ENCODE measurements at places on chromosomes 1 and 21.

DNA sequence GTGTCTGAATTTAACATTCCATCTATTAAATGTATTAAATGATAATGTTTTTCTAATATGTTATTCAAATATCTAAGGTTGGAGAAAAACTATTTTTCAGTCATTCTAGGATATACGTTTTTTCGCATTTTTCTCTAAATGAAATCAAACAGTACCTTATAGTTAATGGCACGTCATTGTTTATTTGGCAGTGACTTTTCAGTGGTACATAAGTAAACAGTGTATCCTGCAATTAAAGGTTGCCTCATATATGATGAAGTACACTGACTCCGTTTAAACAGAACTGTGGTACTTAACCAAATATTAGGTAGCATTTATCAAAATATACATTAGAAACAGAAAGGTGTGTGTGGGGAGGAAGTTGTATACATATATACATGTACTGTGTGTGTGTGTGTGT, 79.2 kb downstream of the EPS15 start:
- no peak overlapping the region for H3K4me3 ChIP-seq
- H3K27ac ChIP-seq = no peak overlapping the region
- no peak for DNase-seq
- H3K27me3 ChIP-seq = no peaks in the 10 kb centered on the region

DNA sequence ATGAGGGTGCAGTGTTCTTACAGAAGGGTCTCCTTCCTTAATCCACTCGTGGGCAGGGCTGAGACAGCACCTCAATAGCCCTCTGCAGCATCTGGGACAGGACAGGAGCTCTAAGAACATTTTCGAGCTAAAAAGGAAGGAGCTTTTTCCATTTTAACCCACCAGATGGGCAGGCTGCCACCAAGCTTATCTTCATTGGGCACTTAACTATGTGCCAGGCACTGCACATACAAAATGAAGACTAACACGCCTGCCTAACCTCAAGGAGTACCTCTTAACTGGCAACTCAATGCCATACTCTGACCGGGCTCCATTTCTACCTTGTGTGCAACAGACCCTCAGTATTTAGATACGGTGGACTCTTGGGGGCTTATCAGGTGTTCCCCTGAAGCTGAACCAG, 48.2 kb downstream of the SSBP3 start:
- H3K4me3 ChIP-seq = no peak overlapping the region
- H3K27ac ChIP-seq = no peak overlapping the region
- peaks cover 5% of the 10 kb centered on the region for H3K36me3 ChIP-seq
- peaks cover 29% of the 10 kb centered on the region for H3K4me1 ChIP-seq
- no peaks in the 10 kb centered on the region for H3K27me3 ChIP-seq
- DNase-seq = no peak

GRCh38 chr1:38775175-38775845, 84.3 kb downstream of the RRAGC start:
- H3K27ac ChIP-seq = no peak overlapping the region
- DNase-seq = no peak
- peaks cover 12% of the 10 kb centered on the region for H3K27me3 ChIP-seq
- no peaks in the 10 kb centered on the region for H3K36me3 ChIP-seq
- no peak overlapping the region for H3K4me3 ChIP-seq
- no peaks in the 10 kb centered on the region for H3K4me1 ChIP-seq

- peaks cover 8% of the 10 kb centered on the region for H3K27me3 ChIP-seq
- no peaks in the 10 kb centered on the region for H3K36me3 ChIP-seq
- no peak for DNase-seq
- no peak overlapping the region for H3K27ac ChIP-seq
- no peak overlapping the region for H3K4me3 ChIP-seq
Measured at GRCh38 chr1:247848346-247848745, 6.7 kb upstream of the OR11L1 start.

GRCh38 chr1:193451001-193451400, 264.6 kb upstream of the B3GALT2 start:
- peaks cover 12% of the 10 kb centered on the region for H3K4me1 ChIP-seq
- H3K4me3 ChIP-seq = no peak overlapping the region
- DNase-seq = no peak
- peaks cover 2% of the 10 kb centered on the region for H3K36me3 ChIP-seq

GRCh38 chr1:47756006-47756405, 241.2 kb downstream of the TRABD2B start:
- H3K36me3 ChIP-seq = no peaks in the 10 kb centered on the region
- H3K4me3 ChIP-seq = no peak overlapping the region
- H3K4me1 ChIP-seq = no peaks in the 10 kb centered on the region

DNA sequence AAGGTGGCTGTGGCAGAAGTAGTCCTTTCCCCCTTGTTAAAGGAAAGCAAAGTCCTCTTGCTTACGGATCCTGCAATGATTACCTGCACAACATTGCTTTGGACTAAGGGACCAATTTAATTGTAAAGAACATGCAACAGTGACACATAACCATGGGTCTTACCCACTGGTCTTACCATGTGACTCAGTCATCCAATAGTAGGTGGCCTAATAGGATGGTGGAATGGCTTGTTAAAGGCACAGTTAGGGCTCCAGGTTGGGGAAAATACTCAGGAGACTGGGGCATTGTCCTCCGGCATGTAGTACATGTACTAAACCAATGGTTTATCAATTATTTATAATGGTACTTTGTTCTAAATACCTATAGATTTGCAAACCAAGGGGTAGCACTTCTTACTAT, 2.1 kb upstream of the YIPF1 start:
- no peak overlapping the region for H3K27ac ChIP-seq
- DNase-seq = no peak
- H3K4me1 ChIP-seq = peaks cover 32% of the 10 kb centered on the region
- H3K27me3 ChIP-seq = peaks cover 12% of the 10 kb centered on the region
- peaks cover 2% of the 10 kb centered on the region for H3K36me3 ChIP-seq

DNA sequence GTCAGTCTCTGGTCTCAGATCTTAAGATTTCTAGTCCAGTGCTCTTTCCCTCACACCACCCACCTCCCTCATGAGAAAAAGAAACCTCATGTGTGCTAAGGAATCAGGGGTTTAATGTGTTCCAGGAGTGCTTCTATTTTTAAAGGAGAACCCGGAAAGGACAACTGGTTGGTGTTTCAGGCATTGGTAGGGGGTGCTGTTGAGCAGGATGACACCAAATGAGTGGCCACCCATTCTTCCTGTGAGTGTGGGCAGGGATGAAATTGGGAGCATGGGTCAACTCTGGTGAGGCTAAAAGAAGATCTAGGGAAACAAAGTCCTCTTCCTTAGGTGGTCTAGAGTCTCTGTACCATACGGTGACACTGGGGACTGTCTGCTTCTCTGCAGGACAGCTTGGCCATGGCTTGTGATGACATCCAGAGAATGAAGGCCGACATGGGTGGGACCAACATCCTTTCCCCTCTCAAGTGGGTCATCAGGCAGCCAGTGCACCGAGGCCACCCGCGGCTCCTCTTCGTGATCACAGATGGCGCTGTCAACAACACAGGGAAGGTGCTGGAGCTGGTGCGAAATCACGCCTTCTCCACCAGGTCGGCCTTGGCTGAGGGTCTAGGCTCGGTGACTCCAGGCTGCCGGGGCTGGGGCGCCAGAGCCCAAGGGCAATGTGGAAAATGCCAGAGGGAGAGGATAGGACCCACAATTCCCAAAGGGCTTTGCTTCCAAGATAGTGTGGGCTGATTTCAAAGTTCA, 39.3 kb downstream of the VWA5B1 start:
- no peak overlapping the region for H3K27ac ChIP-seq
- H3K36me3 ChIP-seq = no peaks in the 10 kb centered on the region
- H3K4me1 ChIP-seq = no peaks in the 10 kb centered on the region

GRCh38 chr1:42479621-42480020, 16.5 kb downstream of the CCDC30 start:
- no peaks in the 10 kb centered on the region for H3K27me3 ChIP-seq
- no peak for DNase-seq
- no peak overlapping the region for H3K4me3 ChIP-seq
- no peak overlapping the region for H3K27ac ChIP-seq
- no peaks in the 10 kb centered on the region for H3K4me1 ChIP-seq

GRCh38 chr1:203186446-203187303, at the start of gene CHI3L1:
Gene CHI3L1 (minus strand): TSS chr1:203186704. CDS start chr1:203186623, 81 bp downstream.
- no peak within 1 kb of the TSS for H3K4me3 ChIP-seq
- H3K27me3 ChIP-seq = peaks cover 17% of the 10 kb centered on the region
- no peaks in the 10 kb centered on the region for H3K36me3 ChIP-seq
- peaks cover 4% of the 10 kb centered on the region for H3K4me1 ChIP-seq

- H3K27me3 ChIP-seq = no peaks in the 10 kb centered on the region
- peak overlapping the region; percentile 67 for H3K27ac ChIP-seq
Measured at GRCh38 chr1:8411803-8412182, 93.9 kb downstream of the SLC45A1 start.

GRCh38 chr1:30135698-30136097, 587.7 kb downstream of the MATN1 start:
- peaks cover 12% of the 10 kb centered on the region for H3K27me3 ChIP-seq
- no peak overlapping the region for H3K27ac ChIP-seq
- no peak overlapping the region for H3K4me3 ChIP-seq
- H3K4me1 ChIP-seq = no peaks in the 10 kb centered on the region
- H3K36me3 ChIP-seq = no peaks in the 10 kb centered on the region

- H3K4me1 ChIP-seq = peaks cover 12% of the 10 kb centered on the region
- no peak overlapping the region for H3K27ac ChIP-seq
- H3K4me3 ChIP-seq = no peak overlapping the region
Measured at GRCh38 chr1:51421964-51422363, 91.6 kb upstream of the TTC39A start.

GRCh38 chr21:45096217-45096616, 21.8 kb downstream of the ADARB1 start:
- no peaks in the 10 kb centered on the region for H3K27me3 ChIP-seq
- no peak for DNase-seq
- H3K27ac ChIP-seq = peak overlapping the region; percentile 87
- peak overlapping the region; percentile 55 for H3K4me3 ChIP-seq
- H3K36me3 ChIP-seq = peaks cover 57% of the 10 kb centered on the region

GRCh38 chr1:214581785-214582184, 21.2 kb upstream of the CENPF start:
- no peak overlapping the region for H3K27ac ChIP-seq
- H3K4me1 ChIP-seq = peaks cover 5% of the 10 kb centered on the region
- DNase-seq = no peak
- peaks cover 4% of the 10 kb centered on the region for H3K27me3 ChIP-seq

- no peaks in the 10 kb centered on the region for H3K36me3 ChIP-seq
- no peak overlapping the region for H3K4me3 ChIP-seq
- peaks cover 79% of the 10 kb centered on the region for H3K27me3 ChIP-seq
- peaks cover 29% of the 10 kb centered on the region for H3K4me1 ChIP-seq
Measured at GRCh38 chr1:156692441-156692924, 12.9 kb downstream of the CRABP2 start.

GRCh38 chr21:41124641-41125201, 43.2 kb upstream of the BACE2 start:
- H3K4me3 ChIP-seq = no peak overlapping the region
- no peaks in the 10 kb centered on the region for H3K4me1 ChIP-seq
- no peak overlapping the region for H3K27ac ChIP-seq
- no peaks in the 10 kb centered on the region for H3K36me3 ChIP-seq

DNA sequence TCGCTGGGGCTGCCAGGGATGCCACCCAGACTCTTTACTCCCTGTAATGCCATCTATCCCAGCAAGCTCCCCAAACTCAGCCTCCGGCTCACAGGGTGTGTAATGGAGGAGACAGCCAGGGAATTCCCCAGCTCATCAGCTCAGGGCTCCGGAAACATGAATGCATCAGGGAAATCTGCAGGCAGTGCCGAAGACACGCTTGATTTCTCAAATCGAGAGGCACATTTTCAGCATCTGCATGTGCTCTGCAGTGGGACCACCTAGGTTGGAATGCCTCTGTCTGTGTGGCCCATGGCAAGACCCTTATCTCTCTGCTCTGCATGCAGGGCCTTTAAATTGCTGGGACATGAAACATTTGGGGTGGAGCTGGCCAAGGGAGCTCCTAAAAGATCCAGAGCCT, 170.1 kb downstream of the TRABD2B start:
- no peaks in the 10 kb centered on the region for H3K4me1 ChIP-seq
- no peak overlapping the region for H3K4me3 ChIP-seq
- no peak for DNase-seq
- no peak overlapping the region for H3K27ac ChIP-seq
- peaks cover 10% of the 10 kb centered on the region for H3K27me3 ChIP-seq

DNA sequence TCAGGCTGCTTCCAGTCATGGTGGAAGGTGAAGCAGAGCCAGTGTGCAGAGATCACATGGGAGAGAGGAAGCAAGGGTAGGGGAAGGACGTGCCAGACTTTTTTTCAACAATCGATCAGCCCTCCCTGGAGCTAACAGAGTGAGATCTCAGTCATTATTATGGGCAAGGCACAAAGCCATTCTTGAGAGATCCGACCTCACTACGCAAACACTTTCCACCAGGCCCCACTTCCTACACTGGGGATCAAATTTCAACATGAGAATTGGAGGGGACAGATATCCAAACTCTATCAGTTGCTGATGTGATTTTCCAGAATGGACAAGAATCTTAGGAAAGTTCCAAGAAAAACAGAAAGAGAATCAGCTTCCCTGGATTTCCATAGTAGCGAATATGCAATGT, 60.5 kb downstream of the BACE2 start:
- H3K27me3 ChIP-seq = peaks cover 5% of the 10 kb centered on the region
- peak overlapping the region; percentile 91 for H3K27ac ChIP-seq
- peaks cover 69% of the 10 kb centered on the region for H3K4me1 ChIP-seq
- peaks cover 10% of the 10 kb centered on the region for H3K36me3 ChIP-seq

- no peak overlapping the region for H3K4me3 ChIP-seq
- no peaks in the 10 kb centered on the region for H3K27me3 ChIP-seq
- no peaks in the 10 kb centered on the region for H3K4me1 ChIP-seq
- H3K36me3 ChIP-seq = peaks cover 84% of the 10 kb centered on the region
- no peak overlapping the region for H3K27ac ChIP-seq
Measured at GRCh38 chr1:228236744-228237143, 28.9 kb downstream of the OBSCN start.

DNA sequence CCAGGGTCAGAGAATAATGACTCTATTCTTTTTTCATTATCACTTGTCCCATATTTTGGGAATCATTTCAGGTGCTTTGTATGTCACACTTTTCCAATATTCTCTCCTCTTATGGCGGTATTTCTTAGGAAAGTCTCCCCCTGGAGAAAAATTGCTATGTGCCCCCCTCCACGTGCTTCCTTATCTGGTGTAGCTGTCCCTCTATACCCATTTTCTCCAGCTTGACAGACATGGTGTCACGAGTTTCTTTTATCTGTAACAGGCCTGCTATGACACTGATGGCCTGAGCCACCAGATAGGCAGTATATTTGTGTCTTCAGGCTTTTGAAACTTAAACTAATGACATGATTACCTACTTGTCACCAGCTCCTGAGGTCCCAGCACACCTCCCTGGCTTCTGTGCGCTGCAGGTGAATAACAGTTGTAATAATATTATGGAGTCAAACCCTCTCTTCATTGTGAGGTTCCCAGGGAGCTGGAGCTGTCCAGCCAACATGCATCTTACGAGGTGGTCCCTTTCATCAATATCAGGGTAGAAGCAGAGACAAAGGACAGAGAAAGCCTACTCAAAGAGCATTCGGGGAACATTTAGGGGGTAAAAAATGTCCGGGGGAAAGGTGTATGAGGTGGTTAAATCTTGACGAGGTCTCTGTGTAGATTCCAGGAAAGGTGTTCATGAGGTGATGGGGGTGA, 71.2 kb upstream of the DUSP10 start:
- no peak for DNase-seq
- H3K4me3 ChIP-seq = no peak overlapping the region
- H3K36me3 ChIP-seq = peaks cover 6% of the 10 kb centered on the region
- peaks cover 32% of the 10 kb centered on the region for H3K4me1 ChIP-seq
- H3K27ac ChIP-seq = peak overlapping the region; percentile 2

GRCh38 chr1:204348242-204348641, 11.5 kb downstream of the PLEKHA6 start:
- H3K4me3 ChIP-seq = no peak overlapping the region
- H3K4me1 ChIP-seq = peaks cover 10% of the 10 kb centered on the region
- DNase-seq = no peak
- no peaks in the 10 kb centered on the region for H3K36me3 ChIP-seq
- peaks cover 20% of the 10 kb centered on the region for H3K27me3 ChIP-seq
- H3K27ac ChIP-seq = no peak overlapping the region

All from stimulated activated naive B cell treated with anti-CD40 and anti-IgM and Interleukin-4, amounts not matched to agents 10 μg/mL and 1 μg/mL and 100 μg/mL, for 72 hours (primary cell).